ENCODE measurements at places on chromosomes 5 and 9. TPM values are rescaled to one million over a fixed set of nuclear protein-coding genes. Genes with fewer than 3 reads are reported as not detected.

PCDHGB4 gene
- 0.34 TPM for total RNA-seq

SLC25A48 gene
- not detected for total RNA-seq

STC2 gene
- 22.8 TPM for total RNA-seq

STING1 gene
- total RNA-seq, result 169 TPM

IL6ST gene
- 56.2 TPM for total RNA-seq

TMEFF1 gene
- 1.1 TPM for total RNA-seq

PITX1 gene
- total RNA-seq, result 0.39 TPM

BICD2 gene
- total RNA-seq, result 23.6 TPM

SLC6A19 gene
- not detected for total RNA-seq

LEAP2 gene
- total RNA-seq, result 4.4 TPM

SOHLH1 gene
- total RNA-seq, result not detected

DOLPP1 gene
- 20.2 TPM for total RNA-seq

FGF10 gene
- not detected for total RNA-seq

PALM2AKAP2 gene
- total RNA-seq, result 0.57 TPM

ADAMTS2 gene
- not detected for total RNA-seq

PKN3 gene
- 28.0 TPM for total RNA-seq

FOXD4L5 gene
- total RNA-seq, result 0.09 TPM

KCNT1 gene
- total RNA-seq, result not detected

NIM1K gene
- 0.76 TPM for total RNA-seq

ABCA2 gene
- 31.4 TPM for total RNA-seq

FOXD1 gene
- 0.25 TPM for total RNA-seq
